ENCODE measurements at places on chromosomes 16 and 17.

DNA sequence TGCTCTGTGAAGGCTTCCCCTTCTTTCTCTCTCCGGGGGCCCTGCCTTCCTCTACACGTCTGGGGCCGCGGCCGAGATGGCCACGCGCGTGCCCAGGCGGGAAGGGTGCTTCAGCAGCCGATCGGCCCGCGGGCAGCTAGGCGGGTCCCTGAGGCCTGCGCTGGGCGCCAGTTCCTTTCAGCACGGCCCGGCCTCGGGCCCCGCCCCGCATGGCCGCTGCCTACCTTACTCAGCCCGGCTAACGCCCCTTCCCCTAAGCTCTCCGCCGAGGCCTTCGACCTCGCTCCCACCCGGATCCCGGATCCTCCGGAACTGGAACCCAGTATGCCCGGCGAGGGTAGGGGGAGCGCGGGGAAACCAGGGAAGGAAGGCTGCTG, 335 bp downstream of the TMEM11 start:
- DNase-seq, result peak; percentile 94

- DNase-seq, result peak; percentile 95
These were observed 160.1 kb upstream of the IRX3 start for GRCh38 chr16:54446639-54447038.

DNA sequence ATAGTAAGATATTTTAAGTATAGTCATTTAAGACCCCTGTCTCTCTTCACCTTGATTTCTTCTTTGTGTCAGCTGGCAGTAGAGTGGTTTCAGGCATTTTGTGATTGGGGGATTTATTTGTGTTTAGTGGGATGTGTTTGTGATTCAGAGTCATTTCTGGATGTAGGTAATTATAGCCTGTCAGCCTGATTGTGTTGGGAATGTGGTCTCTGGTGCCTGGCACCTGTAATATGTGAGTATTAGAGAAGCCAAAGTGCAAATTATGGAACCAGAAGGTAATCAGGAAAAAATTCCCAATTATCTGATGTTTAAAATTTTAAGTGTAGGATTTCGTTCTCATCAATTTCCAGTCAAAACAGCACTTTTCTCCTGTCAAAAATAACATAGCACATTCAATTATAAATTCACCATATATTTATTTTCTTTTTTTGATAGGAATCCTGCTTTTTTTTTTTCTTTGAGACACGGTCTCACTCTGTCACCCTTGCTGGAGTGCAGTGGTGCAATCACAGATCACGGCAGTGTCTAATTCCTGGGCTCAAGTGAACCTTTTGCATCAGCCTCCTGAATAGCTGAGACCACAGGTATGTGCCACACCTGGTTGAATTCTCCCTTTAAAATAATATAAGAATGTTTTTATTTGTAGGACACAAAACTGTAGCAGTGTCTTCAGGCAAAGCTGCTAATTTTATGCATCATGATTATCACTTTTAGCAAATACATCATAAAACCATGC, 42.7 kb downstream of the ATF7IP2 start:
- no peak for DNase-seq

GRCh38 chr17:40345161-40345993, 19.2 kb downstream of the GJD3 start:
- peak; percentile 98 for DNase-seq

DNA sequence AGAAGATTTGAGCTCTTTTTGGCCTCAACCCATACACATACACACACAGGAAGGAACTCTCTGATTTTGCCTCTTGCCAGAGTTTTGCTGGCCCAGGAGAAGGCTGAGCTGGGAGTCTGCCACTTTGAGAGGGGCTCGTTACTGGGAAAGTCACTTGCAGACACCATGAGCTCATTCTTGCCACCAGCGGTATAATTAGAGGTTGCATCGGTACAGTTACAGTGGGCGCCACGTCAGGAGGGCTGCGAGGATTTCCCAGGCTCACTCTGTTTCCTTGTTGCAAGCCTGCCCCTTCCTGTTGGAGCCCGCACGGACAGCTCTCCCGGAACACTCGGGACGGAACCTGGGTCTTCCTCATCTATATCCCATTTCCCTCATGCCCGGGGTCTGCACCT, 3.1 kb upstream of the SDK2 start:
- DNase-seq, result no peak

DNA sequence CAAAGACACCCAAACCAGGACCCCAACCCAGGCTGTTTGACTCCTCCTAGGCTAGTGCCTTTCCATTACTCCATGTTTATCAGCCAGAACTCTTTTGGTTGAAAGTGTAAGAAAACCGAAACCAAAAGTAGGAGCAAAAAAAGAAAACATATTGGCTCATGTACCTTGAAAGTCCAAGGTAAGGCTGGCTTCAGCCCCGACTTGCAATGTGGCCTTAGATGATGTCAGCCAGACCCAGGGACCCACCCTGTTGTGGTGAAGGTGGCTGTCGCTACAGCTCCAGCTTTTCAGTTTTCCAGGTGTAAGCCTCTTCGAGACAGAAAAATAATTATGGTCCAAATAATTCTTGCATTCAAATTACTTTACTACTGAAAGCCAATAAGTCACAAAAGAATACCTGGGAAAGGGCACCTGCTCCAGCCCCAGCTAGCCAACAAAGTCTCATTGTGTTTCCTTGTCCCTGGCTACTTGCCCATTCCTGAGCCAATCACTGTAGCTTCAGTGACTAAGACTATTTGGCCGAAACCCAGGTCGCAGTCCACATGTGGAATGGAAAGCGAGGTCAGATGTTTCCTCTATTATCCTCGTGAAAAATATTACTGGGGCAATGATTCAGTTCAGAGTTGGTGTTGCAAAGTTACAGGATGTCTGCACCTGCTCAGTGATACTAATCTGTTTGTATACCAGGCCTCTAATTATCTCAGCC, 20.7 kb downstream of the DNAH9 start:
- no peak for DNase-seq

DNA sequence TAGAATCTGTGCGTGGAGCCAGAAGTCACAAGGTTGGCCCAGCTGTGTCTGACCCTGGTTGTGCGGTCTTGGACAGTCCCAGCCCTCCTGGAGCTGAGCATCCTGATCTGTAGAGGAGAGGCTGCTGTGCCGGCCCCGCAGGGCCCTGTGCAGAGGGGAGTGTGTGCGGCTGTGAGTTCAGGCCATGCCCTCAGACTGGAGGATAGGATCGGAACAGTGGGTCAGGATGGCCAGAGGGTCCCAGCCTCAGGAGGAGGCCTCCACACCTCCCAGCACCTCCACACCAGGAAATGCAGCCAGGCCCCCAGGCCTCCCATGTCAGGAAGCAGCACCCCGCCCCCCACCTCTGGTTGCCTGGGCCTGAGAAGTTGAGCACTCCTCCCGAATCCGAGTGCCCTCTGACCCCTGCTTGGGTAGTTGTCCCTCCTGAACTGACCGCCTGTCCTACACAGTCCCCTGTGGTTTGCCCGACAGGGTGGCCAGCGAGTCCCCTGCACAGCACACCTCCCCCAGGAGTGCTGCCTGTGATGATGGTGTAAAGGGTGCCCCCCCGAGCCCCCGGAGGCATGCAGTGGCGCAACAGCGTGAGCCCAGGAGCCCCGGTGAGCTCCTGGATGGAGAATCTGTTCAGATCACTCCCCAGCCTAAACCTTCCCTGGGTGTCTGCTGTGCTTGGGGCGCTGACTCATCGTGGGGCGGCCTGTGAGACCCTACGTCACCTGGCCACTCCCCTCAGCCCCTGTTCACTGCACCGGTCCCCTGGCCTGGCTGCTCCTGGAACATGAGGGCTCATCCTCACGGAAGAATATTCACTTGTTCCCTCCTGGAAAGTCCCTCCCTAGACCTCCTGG, 285.2 kb downstream of the SEC14L1 start:
- peak; percentile 92 for DNase-seq

GRCh38 chr16:56241596-56241995, 50.3 kb downstream of the GNAO1 start:
- DNase-seq, result no peak

Measured in osteoblast (primary cell).